ENCODE measurements at places on chromosomes 7 and 10.
A peak's percentile ranks its signal among the peaks of the same experiment; 100 is the strongest.

DNA sequence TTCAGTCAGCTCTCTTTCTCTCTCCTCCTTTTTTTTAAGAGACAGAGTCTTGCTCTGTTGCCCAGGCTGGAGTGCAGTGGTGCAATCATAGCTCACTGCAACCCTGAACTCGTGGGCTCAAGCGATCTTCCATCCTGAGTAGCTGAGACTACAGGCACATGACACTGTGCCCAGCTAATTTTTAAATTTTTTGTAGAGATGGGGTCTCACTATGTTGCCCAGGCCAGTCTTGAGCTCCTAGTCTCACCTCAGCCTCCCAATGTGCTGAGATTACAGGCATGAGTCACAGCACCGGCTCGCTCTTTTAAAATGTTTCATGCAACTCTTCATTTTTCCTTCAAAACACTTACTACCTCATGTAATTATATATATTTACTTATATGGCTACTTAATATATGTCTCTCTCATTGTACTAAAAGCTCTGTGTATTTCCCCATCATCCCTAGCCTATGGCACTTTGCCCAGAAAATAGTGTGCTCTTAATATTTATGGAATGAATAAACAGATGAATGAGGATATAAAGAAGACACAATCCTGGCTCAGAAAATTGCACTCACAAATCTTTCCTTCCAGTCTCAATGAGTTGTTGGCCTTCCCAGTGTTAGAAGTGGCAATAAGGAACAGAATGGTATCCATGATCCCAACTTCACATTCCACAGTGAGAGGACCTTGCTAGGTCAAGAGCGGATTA, 33.9 kb downstream of the EBLN1 start:
- no peak overlapping the region for H3K4me3 ChIP-seq
- no peak for DNase-seq
- no peaks in the 10 kb centered on the region for H3K27me3 ChIP-seq
- no peaks in the 10 kb centered on the region for H3K36me3 ChIP-seq
- H3K4me1 ChIP-seq: no peaks in the 10 kb centered on the region
- no peak overlapping the region for H3K27ac ChIP-seq

GRCh38 chr10:106551501-106552062, 612.9 kb downstream of the SORCS1 start:
- H3K27ac ChIP-seq: no peak overlapping the region
- no peaks in the 10 kb centered on the region for H3K36me3 ChIP-seq
- no peaks in the 10 kb centered on the region for H3K4me1 ChIP-seq
- H3K27me3 ChIP-seq: no peaks in the 10 kb centered on the region
- H3K4me3 ChIP-seq: no peak overlapping the region

DNA sequence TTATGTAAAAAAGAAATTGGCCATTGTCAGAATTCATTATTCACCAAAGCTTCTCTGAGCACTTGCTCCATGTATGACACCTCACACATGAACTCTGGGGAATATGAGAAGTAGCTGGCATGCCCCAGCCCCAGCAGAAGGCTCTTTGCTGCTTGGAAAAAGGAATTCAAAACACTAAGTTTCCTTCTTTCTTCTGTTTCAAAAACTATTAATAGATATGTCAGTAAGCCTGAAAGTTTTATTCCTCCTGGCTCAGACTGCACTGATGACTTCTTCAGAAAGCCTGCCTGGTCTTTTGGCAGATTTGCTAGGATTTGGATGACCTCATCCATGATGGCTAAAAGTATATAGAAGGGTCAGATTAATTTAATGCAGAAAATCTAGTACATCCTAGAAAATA, 511.0 kb downstream of the GFRA1 start:
- DNase-seq: no peak
- H3K4me3 ChIP-seq: no peak overlapping the region
- no peaks in the 10 kb centered on the region for H3K4me1 ChIP-seq
- H3K36me3 ChIP-seq: no peaks in the 10 kb centered on the region

DNA sequence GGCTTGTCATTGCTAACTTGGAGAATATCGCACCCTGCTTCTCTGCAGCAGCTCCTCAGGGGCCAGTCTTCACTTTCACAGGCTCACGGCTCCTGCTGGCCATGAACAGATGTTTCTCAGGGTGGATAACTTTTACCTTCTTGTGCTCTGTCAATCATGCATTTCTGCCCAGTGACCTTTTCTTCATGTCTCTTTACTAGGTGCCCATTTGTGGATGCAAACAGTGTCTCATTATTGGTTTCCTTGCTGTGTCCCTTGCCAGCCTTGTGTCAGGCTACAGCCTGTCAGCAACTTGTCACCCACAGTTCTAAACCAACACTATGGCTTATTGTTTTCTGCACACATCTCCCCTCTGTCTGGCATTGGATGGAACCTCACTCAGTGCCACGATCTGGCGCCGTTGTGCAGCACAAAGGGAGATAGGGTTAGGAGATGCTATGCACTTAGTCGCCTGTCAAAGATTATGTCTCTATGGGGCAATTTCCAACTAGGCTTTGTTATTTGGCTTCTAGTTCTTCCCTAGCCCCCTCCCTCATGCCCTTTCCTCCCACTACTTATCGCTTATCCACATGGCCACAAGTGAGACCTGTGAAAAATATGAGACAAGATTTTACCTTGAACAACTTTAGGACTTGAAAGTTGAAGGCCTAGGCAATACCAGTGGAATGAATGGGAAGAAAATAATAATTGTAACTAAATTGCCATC, 45.7 kb upstream of the NXPH1 start:
- no peak overlapping the region for H3K27ac ChIP-seq
- no peaks in the 10 kb centered on the region for H3K4me1 ChIP-seq
- H3K36me3 ChIP-seq: no peaks in the 10 kb centered on the region

GRCh38 chr7:150401424-150401790, 22.3 kb downstream of the ZNF775 start:
- H3K27ac ChIP-seq: no peak overlapping the region
- H3K36me3 ChIP-seq: no peaks in the 10 kb centered on the region
- no peaks in the 10 kb centered on the region for H3K27me3 ChIP-seq
- H3K4me1 ChIP-seq: peaks cover 14% of the 10 kb centered on the region
- no peak for DNase-seq

DNA sequence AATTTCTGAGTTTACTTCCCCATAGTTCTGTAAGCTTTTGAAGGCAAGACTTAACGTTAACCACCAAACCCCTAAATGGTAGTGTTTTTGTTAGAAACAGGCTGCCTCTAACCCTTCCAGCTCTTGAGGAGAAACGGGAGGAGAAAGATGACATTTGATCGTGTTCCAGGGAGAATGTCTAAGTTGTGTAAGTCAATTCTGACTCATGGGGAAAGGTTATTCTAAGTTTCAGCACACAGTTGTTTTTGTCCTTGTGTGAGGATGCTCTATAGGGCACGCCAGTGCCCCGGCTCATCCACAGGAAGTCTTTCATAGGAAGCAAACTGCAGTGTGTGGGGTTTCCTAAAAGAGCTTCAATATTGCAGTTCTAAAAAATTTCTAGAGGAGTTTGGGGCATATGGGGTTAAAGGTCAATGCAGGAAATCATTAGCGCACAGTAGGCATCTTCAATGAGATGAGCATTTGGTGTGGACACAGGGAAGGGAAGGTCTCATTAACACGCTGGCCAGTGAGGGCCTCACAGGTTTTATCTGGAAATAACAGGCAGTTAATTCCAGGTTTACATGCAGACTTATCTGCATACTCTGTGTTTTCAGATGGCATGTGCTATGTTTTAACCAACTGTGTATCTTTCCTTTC, 638.2 kb upstream of the IGFBP3 start:
- H3K27me3 ChIP-seq: no peaks in the 10 kb centered on the region
- peak overlapping the region; percentile 53 for H3K27ac ChIP-seq
- H3K36me3 ChIP-seq: no peaks in the 10 kb centered on the region
- DNase-seq: no peak
- no peak overlapping the region for H3K4me3 ChIP-seq

GRCh38 chr10:80526742-80527141, 11.0 kb upstream of the SH2D4B start:
- H3K36me3 ChIP-seq: peaks cover 7% of the 10 kb centered on the region
- H3K4me3 ChIP-seq: no peak overlapping the region
- no peak for DNase-seq
- peaks cover 64% of the 10 kb centered on the region for H3K4me1 ChIP-seq

GRCh38 chr10:23869548-23869947, 339.4 kb upstream of the KIAA1217 start:
- no peak overlapping the region for H3K4me3 ChIP-seq
- H3K27me3 ChIP-seq: no peaks in the 10 kb centered on the region
- H3K36me3 ChIP-seq: no peaks in the 10 kb centered on the region
- no peak for DNase-seq
- H3K27ac ChIP-seq: no peak overlapping the region
- no peaks in the 10 kb centered on the region for H3K4me1 ChIP-seq
